CD8-positive, alpha-beta T cell (primary cell): ENCODE measurements at places on chromosomes 5 and 9.

- no peak for DNase-seq
Measured at GRCh38 chr5:88248094-88248493, 20.6 kb downstream of the TMEM161B start.

DNA sequence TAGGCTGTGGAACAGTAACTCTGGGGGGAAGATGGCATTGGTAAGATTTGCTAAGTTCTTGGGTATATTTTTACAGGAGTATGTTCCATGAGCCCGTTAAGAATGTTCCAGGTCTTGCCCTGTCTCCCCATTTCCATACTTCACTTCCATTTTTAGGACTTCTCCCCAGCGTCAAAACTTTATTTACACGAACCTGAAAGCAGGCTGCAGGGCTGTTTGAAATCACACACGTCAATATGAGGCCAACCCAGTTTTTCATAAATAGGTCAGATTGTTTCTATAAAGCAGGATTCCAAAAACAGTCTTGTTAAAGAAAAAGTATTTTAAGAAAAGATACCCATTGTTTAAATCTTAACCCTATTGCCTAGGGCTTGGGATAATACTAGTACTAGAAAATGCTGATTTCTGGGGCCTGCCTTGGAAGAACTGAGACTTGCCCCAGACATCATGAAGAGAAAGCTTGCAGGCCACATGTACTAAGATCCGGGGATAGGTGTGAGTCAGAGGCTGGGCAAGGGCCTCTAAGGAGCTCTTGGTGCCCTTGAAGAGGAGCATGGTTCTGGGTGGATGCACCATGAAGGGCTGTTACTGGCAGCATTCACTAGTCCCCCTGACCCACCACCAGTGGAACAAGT is 24.2 kb downstream of the TRIO start:
- DNase-seq = no peak

DNA sequence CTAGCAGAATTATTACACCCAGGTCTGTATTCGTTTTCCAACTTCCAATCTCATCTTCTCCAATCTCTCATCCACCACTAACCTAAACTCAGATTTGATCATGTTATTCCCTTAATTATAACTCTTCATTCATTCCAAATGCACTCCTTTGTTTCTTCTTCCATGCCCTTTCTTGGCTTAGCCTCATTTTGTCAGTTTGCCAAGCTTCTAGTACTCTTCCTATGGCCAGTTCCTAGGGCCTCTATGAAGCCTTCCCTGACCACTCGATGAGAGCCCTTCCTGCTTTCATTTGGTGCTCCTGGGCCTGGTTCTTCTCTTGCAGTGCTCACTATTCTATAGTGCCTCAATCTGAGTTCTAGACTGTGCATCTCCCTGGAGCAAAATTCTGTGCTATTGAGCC is 5.8 kb downstream of the FAM219A start:
- DNase-seq = no peak

DNA sequence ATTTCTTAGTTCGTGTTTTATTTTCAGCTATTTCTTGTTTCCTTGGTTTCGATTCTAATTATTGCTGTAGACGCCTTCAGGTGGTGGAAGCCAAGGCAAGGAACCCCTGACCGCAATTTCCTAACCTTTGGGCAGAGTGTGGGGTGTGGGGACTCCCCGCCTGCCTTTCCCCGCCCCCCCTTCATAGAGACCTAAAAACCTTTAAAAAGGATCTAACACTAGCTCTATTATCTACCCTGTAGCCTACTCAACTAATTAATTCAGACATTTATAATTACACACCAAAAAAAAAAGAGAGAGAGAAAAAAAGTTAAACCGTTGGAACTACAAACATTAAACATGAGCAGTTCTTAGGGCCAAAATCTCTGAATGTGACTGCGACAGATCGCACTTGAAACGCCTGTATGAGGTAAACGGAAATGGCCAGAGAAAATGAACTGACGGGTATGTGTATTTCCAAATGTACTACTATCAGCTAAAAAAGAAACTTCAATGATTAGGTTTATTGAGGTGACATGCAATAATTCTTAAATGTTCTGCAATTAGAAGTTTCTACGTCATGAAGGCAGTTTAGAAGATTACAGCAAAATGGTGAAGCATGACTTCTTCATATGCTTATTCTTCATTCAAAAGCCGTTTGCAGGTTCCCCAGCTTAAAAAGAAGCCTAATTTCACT is 19.0 kb upstream of the FER start:
- no peak for DNase-seq

DNA sequence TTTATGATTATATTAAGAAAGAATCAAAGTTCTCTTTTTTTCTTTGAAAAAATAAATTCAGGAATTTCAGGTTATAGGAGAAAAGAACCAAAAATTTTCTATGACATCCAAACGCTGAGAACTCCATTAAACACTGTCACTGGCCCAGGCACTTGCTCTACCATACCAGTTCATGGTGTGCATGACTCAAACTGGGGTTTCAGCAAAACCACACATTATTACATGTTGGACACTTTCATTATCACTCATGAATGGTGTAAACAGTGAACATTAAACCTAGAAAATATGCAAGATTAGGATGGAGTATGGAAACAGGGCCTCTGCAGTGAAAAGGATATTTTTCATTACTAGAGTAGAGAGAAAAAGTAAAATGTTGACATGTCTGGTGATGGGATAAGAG is 369.9 kb upstream of the FAM174A start:
- no peak for DNase-seq

DNA sequence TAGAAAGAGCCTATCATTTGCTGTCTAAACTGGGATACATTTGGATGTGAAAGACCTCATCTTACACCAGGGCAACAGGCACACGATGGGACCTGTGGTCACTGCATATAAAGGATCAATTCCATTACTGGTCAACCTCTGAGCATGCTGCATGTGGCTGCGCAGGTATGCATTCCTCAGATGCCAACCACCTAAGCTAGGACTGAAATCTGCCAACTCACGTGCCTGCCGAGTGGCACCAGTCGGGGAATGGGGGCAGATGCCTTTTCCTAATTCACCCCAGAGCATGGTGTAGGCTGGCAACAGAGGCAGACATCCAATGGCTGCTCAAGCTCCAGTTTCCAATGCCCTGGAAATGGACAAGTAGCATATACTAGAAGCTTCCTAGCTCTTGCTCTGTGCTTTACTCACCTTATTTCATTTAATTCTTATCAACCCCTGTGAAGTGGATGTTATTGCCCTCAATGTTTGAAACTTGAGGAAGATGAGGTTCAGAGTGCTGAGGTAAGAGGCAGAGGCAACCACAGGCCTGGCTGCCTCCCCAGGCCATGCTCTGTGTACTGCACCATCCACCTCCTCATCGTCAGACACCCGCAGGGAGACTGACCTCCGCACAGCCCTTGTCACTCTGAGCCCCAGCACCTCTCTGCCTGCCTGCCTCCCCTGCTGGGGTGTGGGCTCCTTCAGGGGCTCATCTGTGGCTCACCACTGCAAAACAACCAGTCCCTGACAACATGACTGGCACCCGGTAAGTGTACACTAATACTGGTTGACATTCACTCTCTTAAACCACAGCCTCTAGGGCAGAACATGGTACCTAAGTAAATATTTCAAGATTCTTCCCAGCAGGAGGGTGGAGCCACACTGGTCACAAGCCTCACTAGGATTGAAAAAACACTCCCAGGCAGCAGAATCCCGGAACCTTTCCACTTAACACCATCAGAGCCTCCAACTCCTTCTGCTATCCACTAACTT is 228.5 kb downstream of the CRB2 start:
- DNase-seq = no peak

GRCh38 chr9:89978185-89978584 is 373.4 kb downstream of the GADD45G start:
- no peak for DNase-seq

GRCh38 chr9:15423231-15423985 is 732 bp downstream of the SNAPC3 start:
- DNase-seq = no peak

DNA sequence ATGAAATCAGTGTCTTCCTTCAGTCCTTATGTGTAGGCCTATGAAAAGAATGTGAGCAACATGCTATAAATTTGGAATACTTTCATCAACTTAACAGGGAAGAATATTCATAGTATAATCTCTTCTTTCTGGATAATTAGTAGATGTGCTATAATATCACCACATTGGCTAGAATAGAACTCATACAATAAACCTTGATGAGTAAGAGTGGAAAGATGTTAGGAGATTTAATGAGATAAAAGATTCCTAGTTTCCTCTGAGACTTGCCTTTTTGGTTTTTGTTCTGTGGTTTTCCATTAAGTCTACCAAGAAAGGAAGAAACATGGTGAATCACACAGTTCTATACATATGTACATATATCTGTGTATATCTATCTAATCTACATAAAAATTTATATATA is 301.8 kb upstream of the PRR16 start:
- DNase-seq = no peak

DNA sequence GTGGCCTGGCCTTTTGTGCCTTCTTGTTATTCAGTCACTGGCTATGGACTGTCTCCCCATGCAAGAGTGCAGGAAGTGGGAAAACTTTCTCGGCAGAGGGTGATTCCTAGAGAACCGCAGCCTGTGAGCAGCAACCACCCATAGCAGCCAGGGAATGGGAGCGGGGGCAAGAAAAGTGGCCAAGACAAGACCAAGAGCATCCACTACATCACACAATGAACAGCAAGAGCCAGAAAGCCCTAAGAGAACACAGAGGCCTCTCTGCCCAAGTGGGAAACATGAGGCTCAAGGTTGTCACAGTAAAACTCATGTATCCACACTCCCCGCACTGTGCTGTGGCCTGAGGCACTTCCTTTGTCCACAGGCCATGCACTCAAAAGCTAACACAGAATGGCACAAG is 129.1 kb upstream of the FSTL4 start:
- DNase-seq = no peak

- DNase-seq = peak; percentile 1
Measured at GRCh38 chr5:127909066-127909465, 174.5 kb upstream of the SLC12A2 start.

- DNase-seq = no peak
Measured at GRCh38 chr5:28505121-28505520, 1466.7 kb upstream of the CDH9 start.

DNA sequence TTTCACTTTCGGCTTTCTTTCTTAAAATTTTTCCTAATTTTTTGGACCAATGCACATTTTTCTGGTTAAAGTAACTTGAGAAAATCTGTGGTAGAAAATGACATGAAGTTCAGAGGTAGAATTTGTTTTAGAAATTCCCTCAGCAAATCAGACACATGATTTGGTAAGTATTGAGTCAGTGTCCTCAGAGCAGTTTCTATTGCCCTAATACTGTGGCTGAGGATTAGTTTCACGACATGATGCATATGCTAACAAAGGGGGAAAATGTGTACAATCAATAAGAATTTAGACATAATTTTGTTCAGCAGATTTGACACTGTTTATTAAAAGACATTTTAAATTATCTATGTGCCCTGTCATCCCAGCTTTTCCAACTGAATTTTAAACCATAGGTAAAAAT is 56.2 kb upstream of the GCNT4 start:
- DNase-seq = no peak

- DNase-seq = no peak
Measured at GRCh38 chr5:119597728-119598298, 31.5 kb upstream of the FAM170A start.

DNA sequence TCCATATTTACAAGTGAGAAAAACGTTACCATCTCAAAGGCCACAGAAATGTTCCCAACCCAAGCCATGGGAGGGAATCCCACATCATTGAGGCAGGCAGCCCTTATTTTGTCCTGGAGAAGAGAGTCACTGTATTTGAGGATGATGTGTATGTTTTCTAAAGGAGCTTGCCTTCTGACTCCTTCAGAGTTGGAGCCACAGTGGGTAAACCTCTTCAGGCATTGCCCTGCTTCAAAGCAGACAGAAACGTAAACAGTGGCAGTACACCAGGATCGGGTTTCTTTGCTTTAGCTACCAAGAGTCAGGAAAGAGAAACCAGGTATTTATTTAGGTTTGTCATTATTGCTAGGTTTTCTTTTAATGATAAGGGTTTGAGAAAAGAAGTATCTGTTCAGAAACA is 45.7 kb downstream of the MUSK start:
- DNase-seq = no peak

- no peak for DNase-seq
Measured at GRCh38 chr9:103802068-103802467, 292.0 kb upstream of the SMC2 start.

- no peak for DNase-seq
Measured at GRCh38 chr9:112535811-112536210, 49.2 kb downstream of the KIAA1958 start.

GRCh38 chr5:74274326-74274725 is 366.2 kb downstream of the ENC1 start:
- no peak for DNase-seq

DNA sequence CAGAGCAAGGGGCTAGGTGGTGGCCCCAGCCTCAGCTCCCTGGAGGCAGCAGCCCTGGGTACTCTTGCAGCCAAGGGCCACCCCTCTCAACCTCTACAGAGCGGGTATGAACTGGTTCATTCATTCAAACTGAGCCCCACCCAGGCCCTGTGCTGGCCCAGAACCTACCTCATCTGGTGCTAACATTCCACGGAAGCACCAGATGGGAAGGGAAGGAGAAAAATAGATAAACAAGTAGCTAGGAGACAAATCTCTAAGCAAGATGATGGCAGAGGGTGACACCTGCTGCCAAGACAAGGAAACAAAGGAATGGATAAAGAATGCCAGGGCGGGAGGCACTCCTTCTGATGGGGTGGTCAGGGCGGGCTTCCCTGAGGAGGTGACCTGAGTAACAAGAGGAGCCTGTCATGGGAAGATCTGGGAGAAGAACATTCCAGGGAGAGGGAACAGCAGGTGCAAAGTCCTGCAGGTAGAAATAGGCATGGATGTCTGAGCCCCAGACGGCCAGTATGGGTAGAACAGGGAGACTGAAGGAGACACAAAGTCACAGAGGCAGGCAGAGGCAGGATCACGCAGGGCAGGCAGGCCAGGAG is 6.1 kb downstream of the ST6GALNAC4 start:
- no peak for DNase-seq

DNA sequence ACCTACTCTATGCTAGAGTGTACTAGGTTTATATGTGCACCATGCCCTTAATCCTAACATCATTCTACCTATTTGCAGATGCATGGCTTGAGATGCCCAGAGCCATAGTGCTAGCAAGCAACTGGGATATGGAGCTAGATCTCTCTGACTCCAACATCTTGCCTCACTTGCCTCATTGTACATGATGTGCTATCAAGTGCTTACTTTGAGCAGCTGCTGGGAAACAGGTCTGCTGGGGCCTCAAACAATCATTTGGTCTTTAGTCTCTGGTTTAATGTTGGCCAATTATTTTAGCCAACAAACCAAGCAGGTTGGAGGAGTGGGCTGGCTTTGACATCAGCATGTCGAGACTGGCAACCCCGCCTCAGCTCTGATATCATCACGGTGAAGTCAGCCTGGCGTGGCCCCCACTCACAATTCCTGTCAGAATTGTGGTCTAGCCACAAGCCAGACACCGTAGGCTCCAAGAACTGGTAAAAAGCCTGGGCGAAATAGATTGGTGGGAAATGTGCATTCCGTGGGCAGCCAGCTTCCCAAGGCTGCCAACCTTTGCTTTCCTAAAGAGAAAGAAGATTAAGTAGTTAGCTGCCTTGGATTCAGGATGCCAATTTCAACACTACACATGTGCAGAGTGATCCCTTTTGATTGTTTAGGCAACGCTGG is 21.1 kb upstream of the GAS1 start:
- no peak for DNase-seq

- no peak for DNase-seq
Measured at GRCh38 chr5:148776261-148776660, 50.1 kb upstream of the ADRB2 start.
